ENCODE measurements at places on chromosomes 11 and 22.

DNA sequence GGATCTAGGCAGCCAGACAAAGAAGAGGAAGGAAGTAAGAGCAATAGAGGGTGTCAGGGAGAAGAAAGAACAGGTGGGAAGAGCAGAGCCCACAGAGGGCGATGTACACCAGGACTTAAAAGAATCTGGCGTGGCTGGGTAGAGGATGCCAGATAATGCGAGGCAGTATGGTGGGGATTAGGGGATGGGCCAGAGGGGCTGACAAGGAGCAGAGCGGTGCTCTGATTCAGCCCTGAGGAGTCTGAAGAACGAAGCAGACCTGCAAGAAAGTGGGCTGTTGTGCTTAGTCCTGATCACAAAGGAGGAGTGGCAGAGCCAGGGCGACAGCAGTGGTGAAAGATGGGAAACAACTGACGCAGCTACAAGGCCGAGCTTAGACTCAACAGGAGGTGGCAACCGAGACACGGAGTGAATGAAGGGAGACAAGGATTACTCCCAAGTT is 163.7 kb downstream of the LARGE1 start:
- DNase-seq = no peak

GRCh38 chr22:48491451-48491941 is 1336.2 kb downstream of the BRD1 start:
- no peak for DNase-seq

DNA sequence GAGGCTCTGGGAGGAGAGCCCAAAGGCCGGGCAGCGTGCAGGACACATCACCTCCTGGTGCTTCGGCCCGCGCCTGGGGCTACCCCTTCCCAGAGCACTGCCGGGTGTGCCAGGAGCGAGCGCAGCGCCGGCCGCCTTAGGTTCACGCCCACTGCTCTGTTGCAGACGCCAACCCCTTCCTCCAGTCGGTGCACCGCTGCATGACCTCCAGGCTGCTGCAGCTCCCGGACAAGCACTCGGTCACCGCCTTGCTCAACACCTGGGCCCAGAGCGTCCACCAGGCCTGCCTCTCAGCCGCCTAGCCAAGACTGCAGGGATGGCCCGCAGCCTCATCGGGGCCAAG is 79.0 kb downstream of the MED15 start:
- DNase-seq = no peak

GRCh38 chr11:62988276-62988675 is 3.5 kb upstream of the SLC22A6 start:
- no peak for DNase-seq

- DNase-seq = no peak
These were observed 325.8 kb downstream of the C11orf87 start for GRCh38 chr11:109747839-109748238.

DNA sequence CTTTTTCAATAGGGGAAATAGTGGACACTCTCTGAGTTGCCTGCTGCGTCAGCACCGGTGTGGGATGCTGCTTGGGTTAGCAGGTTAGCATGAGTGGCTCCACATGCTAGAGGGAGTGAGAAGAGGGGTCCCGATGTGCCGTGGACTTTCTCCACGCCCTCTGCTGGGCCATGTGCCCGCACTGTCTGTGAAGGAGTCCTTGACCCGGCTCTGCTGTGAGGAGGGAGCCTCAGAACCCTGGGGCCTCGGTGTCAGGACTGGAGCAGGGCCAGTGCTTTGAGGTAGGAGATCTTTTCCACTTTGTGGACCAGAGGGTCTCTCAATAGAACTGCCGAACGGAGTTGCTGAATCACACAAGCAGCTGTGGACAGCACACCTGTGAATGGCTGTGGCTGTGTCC is 14.8 kb downstream of the CTTN start:
- DNase-seq = no peak

- DNase-seq = no peak
These were observed 8.9 kb upstream of the NLRP6 start for GRCh38 chr11:269146-269890.

DNA sequence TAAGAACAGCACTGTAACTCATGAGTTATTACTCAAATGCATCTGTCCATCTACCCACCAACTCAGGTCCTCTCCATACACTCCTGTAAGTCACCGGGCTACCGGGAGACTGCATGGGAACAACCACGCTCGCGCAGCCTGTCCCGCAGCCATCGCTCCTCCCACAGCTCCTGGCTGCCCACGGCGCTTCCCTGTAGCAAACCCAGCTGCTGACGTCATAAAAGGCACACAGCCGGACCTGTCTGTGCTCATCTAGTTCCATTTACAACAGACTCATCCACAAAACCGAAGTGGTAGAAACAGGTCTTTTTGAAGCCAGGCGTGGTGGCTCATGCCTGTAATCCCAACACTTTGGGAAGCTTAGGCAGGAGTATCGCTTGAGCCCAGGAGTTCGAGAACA is 23.4 kb upstream of the PACSIN2 start:
- DNase-seq = no peak

DNA sequence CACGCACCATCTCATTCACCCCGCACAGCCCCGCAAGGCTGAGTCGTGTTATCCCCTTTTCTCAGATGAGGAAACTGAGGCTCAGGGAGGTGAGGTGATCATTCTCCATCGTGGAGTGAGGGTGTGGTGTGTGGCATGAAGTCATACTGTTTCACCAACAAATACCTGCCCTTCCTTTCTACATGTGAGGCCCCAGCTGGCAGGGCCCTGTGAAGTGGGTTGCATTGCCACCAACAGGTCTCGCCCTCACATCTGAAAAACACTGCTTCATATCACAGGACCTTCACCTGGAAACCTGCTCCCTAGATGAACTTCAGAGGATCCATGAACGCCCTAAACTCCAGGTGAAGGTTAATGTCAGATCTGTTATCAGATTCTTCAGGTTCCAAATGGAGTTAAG is 4.3 kb downstream of the SSTR3 start:
- no peak for DNase-seq

GRCh38 chr11:10973416-10973815 is 115.6 kb upstream of the ZBED5 start:
- no peak for DNase-seq

GRCh38 chr11:34207487-34208180 is 102.2 kb downstream of the NAT10 start:
- DNase-seq = no peak

GRCh38 chr11:24155792-24156191 is 341.1 kb upstream of the LUZP2 start:
- DNase-seq = no peak

DNA sequence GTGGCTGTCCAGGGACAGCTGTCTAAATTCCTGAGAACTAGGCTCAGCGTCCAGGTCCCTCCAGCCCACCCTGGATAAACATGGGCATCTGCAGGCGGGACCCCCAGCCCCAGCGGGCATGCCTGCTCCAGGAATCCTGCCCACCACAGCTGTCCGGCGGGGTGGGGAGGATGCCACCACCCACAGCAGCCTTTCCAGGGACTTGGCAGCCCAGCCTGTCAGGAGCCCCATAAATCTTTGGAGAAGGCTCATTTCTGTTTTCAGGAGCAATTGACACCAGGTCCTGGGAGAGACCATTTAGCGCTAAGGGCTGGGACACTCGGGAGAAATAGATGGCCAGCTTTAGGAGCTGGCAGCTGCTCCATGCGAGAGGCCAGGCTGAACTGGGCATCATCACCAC is 358.9 kb downstream of the CADM1 start:
- no peak for DNase-seq

GRCh38 chr11:19631712-19632498 is 80.7 kb upstream of the NAV2 start:
- DNase-seq = no peak

GRCh38 chr22:40348025-40348658 is 1.8 kb downstream of the ADSL start:
- DNase-seq = no peak

DNA sequence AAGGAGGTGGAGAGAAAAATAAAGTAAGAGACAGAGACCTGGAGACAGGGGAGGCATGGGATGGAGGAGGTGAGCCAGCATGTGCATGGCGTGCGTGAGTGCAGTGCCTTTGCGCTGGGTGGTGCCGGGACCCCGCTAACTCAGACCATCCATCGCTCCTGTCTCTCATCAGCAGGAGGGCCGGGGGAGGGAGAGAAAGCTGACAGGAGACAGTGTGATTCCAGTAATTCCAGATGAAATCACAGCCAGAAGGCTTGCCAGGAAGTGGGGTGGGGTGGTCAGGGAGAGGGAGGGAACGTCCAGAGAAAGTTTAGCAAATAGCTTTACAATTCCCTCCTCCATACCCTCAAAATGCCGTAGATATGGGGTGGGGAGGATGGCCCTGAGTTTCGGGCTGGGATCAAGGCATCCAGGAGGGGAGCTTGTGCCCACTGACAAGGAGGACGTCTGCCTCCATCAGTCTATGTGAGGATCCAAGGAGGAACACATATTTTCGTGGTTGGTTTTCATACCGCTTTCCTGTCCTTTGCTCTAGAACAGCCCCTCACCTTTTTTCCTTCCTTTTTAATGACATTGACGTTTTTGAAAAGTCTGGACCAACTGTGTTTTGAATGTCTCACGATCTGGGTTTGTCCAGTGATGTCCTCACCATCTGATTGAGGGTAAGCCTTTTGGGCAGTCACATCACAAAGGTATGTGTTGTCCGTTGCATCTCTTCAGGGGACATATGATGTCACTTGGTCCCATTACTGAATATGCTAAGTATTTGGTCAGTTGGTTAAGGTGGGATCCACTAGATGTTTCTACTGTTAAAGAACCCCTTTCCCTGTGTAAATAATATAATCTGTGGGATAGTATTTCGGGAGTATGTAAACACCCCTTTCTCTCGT is 567.3 kb downstream of the MIAT start:
- no peak for DNase-seq

DNA sequence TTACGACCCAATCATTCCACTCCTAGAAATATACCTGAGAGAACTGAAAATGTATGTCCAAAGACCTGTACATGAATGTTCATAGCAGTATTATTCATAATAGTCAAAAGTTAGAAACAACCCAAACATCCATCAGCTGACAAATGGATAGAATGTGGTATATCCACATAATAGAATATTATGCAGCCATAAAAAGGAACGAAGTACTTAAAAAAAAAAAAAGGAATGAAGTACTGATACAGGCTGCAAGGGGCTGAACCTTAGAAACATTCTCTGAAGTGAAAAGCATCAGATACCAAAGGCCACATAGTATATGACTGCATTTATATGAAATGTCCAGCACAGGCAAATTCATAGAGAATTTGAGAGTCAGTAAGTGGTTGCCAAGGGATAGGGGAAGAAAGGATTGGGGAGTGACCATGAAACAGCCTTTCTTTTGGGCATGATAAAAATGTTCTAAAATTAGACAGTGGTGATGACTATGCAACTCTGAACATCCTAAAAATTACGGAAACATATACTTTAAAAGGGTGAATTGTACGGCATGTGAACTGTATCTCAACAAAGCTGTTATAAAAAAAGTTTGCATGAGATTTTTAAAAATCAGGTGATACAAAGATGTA is 1.8 kb downstream of the TPST2 start:
- no peak for DNase-seq

- DNase-seq = no peak
These were observed 862 bp upstream of the CENATAC start for GRCh38 chr11:118996926-118997626.

DNA sequence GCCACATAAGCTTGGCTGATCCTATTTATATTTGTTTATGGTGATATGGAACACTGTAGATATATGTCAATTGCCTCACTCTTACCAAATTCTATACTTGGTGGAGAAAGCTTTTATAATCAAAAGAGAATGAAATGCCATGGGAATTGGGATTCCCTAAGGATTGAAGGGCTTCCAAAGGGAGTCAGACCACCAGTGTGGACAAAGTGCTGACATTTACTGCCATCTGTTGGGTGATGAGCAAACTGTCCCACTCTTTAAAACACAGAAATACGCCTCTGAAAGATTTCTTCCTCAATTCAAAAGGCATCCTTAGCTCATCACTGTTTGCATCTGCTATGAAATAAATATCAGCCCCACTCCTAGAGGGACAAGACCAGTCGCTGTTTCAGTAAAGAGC is 7.1 kb downstream of the SLC1A2 start:
- no peak for DNase-seq

GRCh38 chr22:46513908-46514550 is 23.4 kb downstream of the CELSR1 start:
- no peak for DNase-seq

- DNase-seq = no peak
These were observed 114.9 kb upstream of the ALX4 start for GRCh38 chr11:44424841-44425240.

GRCh38 chr11:88623531-88623930 is 286.0 kb upstream of the CTSC start:
- no peak for DNase-seq

- DNase-seq = no peak
These were observed 195.1 kb downstream of the TBC1D22A start for GRCh38 chr22:46957521-46957920.

All from HS-27A (cell line).